ENCODE measurements at places on chromosomes 5 and 9.

DNA sequence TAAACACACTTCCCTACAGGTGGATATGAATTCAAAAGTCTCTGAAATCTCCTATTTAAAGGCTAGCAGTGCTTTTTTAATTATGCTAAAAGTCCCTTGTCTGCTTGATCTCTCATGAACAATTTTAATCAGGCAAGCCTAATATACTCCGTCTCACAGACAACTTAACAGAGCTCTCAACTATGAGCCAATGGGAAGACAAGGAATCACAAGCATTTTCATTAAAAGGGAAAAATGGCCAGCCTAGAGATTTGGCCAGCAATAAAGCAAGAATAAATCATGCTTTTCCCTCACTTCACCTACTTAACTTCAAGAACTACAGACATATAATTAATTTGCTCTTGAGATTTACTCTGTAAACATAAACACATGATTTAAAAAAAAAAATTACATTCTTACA lies 78.0 kb downstream of the RFX3 start:
- DNase-seq: no peak

- DNase-seq: no peak
Measured at GRCh38 chr9:16429671-16430070, 440.8 kb downstream of the BNC2 start.

GRCh38 chr5:140248414-140248813 lies 54.5 kb downstream of the PFDN1 start:
- no peak for DNase-seq

GRCh38 chr5:135110785-135111596 lies 77.0 kb upstream of the PITX1 start:
- no peak for DNase-seq

DNA sequence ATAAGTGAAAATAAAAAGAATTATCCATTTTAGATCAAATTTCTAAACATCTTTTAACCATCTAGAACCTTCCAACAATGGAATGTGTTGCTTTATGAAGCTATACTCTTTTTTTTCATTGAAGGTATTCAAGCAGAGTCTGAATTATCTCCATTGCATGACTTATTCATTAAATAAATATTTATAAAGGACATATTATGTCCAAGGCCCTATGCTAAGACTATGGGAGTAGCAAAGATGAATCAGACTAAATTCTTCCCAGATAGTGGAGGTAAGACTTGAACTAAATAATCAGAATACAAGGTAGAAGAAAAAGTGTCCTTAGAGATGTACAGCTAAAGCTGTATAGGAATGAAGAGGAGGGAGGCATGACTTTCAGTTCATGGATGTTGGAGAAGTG lies 215.5 kb upstream of the RGMB start:
- DNase-seq: no peak

GRCh38 chr5:43683884-43684471 lies 81.0 kb downstream of the NNT start:
- no peak for DNase-seq
